ENCODE measurements at places on chromosomes 1 and 21. TPM values are rescaled to one million over a fixed set of nuclear protein-coding genes. Genes with fewer than 3 reads are reported as not detected.

The BLZF1 gene
- total RNA-seq = 9.8 TPM

- no peak for DNase-seq
Measured at GRCh38 chr1:67570486-67571143, 114.4 kb upstream of the GADD45A start.

DNA sequence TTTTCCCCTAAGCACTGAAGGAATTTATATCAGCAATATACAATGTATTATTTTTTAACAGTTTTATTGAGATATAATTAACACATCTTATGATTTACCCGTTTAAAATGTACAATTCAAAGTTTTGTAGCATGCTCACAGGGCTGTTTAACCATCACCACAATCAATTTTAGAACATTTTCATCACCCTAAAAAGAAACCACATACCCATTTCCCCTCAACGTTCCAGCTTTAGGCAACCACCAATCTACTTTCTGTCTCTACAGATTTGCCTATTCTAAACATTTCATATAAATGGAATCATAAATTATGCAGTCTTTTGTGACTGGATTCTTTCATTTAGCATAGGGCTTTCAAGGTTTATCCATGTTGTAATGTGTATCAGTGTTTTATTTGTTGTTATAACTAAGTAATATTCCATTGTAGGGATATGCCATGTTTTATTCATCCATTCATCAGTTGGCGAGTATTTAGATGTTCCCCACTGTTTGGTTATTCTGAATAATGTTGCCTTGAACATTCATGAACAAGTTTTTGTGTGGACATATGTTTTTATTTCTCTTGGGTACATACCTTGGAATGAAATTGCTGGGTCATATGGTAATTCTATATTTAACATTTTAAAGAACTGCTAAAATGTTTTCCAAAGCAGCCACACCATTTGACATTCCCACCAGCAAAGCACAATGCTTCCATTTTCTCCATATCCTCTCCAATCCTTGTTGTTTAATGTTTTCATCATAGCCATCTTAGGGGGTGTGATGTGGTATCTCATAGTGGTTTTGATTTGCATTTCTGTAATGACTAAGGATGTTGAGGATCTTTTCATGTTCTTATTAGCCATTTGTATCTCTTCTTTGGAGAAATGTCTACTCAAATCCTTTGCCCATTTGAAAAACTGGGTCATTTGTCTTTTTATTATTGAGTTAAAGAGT, 188.5 kb downstream of the TM2D1 start:
- no peak for DNase-seq

The ST7L gene
- 11.4 TPM for total RNA-seq

GRCh38 chr1:156115514-156116374, 1.2 kb downstream of the LMNA start:
- DNase-seq = no peak

DNA sequence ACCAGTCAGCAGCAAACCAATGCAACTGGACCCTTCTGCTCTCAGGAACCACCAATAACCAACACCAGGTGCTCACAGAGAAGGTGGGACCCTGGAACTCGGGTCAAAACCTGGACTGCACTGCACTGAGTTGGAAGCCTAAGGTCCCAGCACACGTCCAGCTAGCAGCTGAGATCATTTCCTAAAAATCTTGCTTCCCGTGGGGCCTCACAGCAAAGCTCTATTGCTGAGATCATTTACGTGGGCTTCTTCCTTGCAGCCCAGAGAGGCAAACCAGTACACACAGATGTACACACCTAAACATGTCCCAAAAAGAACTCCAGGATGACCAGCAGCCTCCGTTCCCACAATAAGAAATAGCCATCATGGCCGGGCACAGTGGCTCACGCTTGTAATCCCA, 22.8 kb upstream of the STMN1 start:
- DNase-seq = no peak

DNA sequence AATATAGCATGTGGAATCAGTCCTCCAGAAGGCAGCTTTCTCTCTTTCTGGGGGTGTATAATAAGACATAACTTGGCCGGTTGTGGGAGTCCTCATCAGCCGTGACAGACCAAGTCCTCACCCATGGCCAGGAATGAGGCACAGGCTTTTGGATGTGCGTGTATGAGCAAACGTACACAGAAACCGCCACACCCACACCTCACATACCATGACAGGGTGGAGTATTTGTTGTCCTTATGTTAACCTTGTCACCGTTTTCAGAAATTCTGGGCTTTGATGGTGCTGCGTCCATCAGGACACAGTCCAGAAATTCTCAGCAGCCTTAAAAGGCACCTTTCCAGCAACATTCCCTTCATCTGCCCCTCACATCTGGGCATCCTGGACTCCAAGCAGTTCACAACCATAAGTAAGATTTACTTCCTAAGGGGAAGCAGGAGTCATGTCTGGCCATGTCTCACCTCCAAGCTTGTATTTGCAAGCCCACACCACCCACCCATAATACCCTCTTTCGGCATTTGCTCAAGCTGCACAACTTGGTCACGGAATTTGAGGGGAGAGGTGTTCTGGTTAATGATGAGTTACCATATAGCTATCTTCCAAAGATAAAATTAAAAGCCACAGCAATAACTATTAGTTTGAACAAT, 12.4 kb downstream of the C1orf116 start:
- no peak for DNase-seq

- no peak for DNase-seq
Measured at GRCh38 chr1:159030877-159031447, 21.3 kb downstream of the IFI16 start.

DNA sequence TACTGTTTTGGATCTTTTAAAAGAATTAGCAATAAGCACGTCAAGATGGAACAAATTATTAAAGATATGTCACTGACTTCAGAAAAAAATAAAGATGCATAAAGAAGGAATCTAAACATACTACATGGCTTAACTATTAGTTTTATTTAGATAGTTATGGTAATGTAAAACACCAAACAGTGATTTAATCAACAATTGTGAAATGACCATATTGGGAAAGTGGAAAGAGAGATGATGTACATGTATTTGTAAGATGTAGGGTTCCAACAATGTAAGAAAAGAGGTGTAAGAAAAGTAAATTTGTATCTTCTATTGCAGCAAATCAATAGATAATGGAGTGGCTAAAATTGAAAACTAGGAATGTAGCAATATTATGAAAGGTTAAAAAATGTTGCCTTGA, 6.4 kb upstream of the AIM2 start:
- no peak for DNase-seq

DNA sequence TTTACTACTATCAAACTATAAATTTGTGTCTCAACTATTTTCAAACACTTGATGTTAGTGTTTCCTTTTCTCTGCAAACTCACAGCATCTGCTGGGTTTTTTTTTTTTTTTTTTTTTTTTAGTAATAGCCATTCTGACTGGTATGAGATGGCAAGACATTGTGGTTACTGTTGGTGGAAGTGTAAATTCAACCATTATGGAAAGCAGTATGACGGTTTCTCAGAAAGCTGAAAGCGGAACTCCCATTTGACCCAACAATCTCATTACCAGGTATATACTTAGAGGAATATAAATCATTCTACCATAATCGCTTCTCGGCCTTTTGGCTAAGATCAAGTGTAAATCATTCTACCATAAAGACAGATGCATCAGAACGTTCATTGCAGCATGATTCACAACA, 608.3 kb upstream of the ZP4 start:
- no peak for DNase-seq

The CDCP2 gene
- total RNA-seq = 0.14 TPM

The KCNK1 gene
- 0.78 TPM for total RNA-seq

DNA sequence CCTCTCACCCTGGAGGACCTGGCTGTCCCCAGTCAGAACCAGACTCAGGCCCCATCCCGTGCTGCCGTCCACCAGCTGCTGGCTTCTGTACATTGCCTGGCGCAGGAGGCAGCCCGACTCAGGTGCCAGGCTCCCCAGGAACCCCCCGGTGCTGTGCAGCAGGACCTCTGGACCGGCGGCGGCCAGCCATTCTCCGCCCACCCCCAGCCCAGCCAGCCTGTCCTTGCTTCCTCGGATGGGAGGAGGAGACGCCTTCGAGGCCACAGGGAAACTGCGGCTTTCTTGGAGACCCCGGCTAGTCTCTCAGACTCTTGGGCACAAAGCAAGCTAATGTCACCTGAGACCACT, 4.4 kb downstream of the C1orf167 start:
- no peak for DNase-seq
